Activated T-helper 1 cell treated with anti-CD3 and anti-CD28 coated beads, Interleukin-12 subunit alpha, Interleukin-12 subunit beta, Interleukin-2, Interleukin-4 antibody, amounts not matched to agents 30 ng/mL and 10 ng/mL and 1 ng/mL, durations not matched to agents 14 hours and 24 hours and 36 hours (primary cell): ENCODE measurements at places on chromosomes 1 and 21. TPM values are rescaled to one million over a fixed set of nuclear protein-coding genes. Genes with fewer than 3 reads are reported as not detected.

The BSND gene
- total RNA-seq: not detected in 2 replicates

The BNIPL gene
- 0.70 and 0.73 TPM in 2 replicates for total RNA-seq

The PDE4B gene
- total RNA-seq: 21.3 and 24.3 TPM in 2 replicates

The ARHGAP30 gene
- total RNA-seq: 149 and 151 TPM in 2 replicates

The TMEM183A gene
- total RNA-seq: 69.9 and 83.6 TPM in 2 replicates

The CA14 gene
- not detected in 2 replicates for total RNA-seq

The MYOG gene
- not detected in 2 replicates for total RNA-seq

The PERM1 gene
- not detected in 2 replicates for total RNA-seq

The PRAMEF10 gene
- not detected in 2 replicates for total RNA-seq

The CELA3B gene
- not detected in 2 replicates for total RNA-seq

The OR2T29 gene
- total RNA-seq: not detected in 2 replicates

The SPATA45 gene
- not detected in 2 replicates for total RNA-seq

The CFAP107 gene
- total RNA-seq: not detected in 2 replicates

The ZBTB18 gene
- total RNA-seq: 5.3 and 5.7 TPM in 2 replicates

The SMCP gene
- total RNA-seq: not detected in 2 replicates

The C1orf210 gene
- total RNA-seq: not detected in 2 replicates

The IL10RB gene
- total RNA-seq: 20.5 and 21.4 TPM in 2 replicates

The RGS8 gene
- not detected in 2 replicates for total RNA-seq

The DFFA gene
- total RNA-seq: 54.7 and 60.1 TPM in 2 replicates

The GRIK1 gene
- total RNA-seq: not detected in 2 replicates

The MYBPHL gene
- not detected in 2 replicates for total RNA-seq

The ADGRL2 gene
- total RNA-seq: not detected in 2 replicates

The FABP3 gene
- total RNA-seq: not detected in 2 replicates

The PTGER3 gene
- total RNA-seq: 1.3 and 1.4 TPM in 2 replicates

The SLC2A5 gene
- 0.05 TPM in 1 of 2 replicates, not detected in the other for total RNA-seq

The UBL4B gene
- not detected in 2 replicates for total RNA-seq

The TMEM240 gene
- 0.41 and 1.0 TPM in 2 replicates for total RNA-seq

The ADAMTSL4 gene
- total RNA-seq: 1.2 and 1.3 TPM in 2 replicates

The NBPF8 gene
- total RNA-seq: 20.1 and 20.2 TPM in 2 replicates

The MSH4 gene
- total RNA-seq: 0.39 and 0.54 TPM in 2 replicates

The INKA2 gene
- total RNA-seq: 1.3 and 1.7 TPM in 2 replicates

The IFI44L gene
- 16.7 and 21.8 TPM in 2 replicates for total RNA-seq
